H1 (cell line): ENCODE measurements at places on chromosomes 6 and 20.

DNA sequence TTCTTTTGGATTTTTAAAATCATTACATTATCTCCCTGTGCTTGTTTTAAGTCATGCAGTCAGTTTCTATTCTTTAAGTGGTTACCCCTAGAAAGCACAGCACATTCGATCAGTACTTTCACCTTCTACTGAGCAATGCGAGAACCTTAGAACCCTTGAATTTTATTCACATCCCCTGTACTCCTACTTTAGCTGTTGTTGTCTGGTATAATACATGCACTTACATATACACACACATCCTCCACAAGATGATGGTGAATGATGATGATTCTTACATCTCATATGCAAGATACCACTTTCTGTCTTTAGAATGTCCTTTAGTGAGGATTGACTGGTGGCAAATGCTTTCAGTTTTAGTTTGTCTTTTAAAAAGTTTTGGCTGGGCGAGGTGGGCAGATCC lies 5.7 kb downstream of the CDC40 start:
- no peak for DNase-seq

DNA sequence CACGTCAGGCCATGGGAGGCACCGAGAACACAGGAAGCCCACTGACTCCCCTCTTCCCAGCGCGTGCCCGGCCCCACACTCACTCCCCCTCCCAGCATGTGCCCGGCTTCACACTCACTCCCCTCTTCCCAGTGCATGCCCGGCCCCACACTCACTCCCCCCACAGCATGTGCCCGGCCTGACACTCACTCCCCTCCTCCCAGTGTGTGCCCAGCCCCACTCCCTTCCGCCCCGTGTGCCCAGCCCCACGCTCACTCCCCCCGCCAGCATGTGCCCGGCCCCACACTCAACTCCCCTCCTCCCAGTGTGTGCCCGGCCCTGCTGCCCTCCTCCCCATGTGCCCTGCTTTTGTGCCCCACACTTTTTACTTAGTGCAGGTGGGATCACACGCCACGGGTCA lies 9.7 kb downstream of the RTEL1 start:
- no peak for DNase-seq

GRCh38 chr6:149867876-149868640 lies 3.9 kb upstream of the LRP11 start:
- no peak for DNase-seq

DNA sequence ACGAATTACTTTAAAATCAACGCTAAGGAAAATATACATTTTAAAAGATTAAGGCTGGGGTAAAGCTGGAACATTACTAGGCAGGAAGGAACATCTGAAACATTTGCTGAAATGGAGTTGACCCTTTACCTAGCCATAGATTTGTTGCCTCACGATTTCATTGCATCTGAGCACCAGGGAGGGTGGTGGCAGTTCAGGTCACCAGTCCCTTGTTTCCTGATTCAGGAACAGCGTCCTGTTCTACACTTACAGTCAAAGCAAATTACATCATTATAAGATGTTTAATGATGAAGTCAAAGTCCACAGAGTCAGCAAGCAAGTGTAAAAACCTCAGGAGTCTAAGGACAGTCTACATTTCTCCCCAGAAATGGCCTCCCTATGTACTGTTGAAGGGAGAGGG lies 9.0 kb upstream of the MICA start:
- no peak for DNase-seq

DNA sequence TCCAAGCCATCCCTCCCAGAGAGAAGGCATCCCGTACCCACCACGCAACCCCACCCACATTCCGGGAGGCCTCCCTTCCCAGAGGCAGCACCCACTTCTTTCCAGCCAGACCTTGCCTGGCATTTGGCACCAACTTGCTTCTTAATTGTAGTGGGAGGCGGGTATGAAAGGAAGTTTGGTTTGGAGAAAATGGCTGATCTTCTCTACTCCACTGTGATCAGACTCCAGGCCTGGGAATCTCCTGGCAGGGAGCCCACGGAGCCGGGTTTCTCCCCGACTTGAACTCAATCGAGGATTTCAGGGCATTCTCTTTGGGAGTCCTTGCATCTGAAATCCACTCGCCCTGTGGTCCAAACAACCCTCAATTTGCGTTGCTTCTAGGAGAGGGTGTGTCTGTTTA lies 107.1 kb downstream of the ZDHHC14 start:
- no peak for DNase-seq

DNA sequence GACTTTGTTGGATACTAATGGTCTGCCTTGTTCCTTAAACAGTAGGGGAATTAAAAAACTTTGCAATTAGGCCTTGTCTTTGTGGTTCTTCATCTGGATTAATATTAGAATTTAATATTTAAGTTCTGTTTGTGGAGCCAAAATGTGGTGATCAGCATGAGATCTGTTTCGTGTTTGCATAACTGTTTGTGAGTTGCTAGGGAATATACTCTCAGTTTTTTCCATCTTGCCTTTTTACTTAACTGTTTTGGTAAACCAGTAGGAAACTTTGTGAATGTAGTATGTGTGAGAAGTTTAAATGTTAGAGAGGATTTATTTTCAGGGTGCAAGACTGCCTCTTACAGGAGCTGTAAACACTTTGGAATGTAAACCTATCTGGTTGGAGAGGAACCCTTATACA lies 35.6 kb downstream of the LRRC1 start:
- DNase-seq = no peak

DNA sequence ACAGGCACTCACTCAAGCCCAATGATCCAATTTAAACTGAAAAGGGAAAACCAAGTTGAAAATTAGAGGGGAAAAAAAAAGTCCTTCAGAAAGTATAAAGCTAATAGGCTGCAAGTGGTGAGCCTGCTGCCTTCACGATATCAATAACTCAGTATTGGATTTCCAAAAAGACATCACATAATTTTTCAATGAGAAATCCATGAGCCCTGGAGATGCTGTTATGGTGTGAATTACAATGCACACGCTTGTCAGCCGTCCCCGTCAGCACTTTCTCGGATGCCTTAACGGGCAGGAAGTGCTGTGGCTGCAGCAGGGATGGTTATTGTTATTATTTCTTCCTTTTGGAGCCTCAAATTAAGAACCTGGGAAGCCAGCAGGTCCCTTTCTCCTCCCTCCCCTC lies 138.5 kb downstream of the DHX35 start:
- no peak for DNase-seq

DNA sequence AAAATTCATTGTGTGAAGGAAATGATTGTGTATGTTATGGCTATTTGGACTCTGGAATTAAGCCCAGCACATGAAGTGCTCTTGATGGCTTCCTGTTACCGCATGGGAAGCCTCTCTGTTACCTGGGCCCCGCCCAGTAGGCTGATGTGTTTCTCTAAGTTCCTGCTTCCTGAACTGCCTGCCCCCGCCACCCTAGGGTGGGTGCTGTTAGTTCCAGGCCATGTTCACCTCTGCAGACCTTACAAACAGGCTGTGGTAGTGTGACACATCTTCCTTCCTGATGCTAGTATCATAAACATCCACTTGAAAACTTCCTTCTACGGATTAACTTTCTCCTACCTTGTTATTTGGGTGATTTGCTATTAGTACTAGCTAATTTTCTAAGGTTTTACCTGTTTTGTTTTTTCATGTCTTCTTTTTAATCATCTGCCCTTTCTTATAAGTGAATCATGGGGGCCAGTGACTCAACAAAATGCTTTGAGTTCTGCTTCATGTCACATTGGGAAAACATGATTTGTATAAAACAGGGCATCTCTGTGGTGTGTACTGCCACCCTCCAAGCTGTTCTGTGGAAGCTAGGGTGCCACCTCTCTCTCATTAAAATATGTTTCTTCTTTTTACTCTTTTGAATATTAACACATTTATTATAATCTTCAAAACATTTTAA lies 40.6 kb downstream of the SH3BGRL2 start:
- no peak for DNase-seq

GRCh38 chr20:36631646-36632045 lies 14.3 kb downstream of the SLA2 start:
- DNase-seq = no peak

- no peak for DNase-seq
Measured at GRCh38 chr6:20404641-20405032, 3.0 kb downstream of the E2F3 start.
